Stimulated activated CD4-positive, alpha-beta T cell treated with anti-CD3 and anti-CD28 coated beads, TNF-alpha, amount 100 ng/mL, for 4 hours (primary cell): ENCODE measurements at places on chromosomes 3 and 15.
A peak's percentile ranks its signal among the peaks of the same experiment; 100 is the strongest.

GRCh38 chr3:119359476-119360326 is 65.5 kb downstream of the ARHGAP31 start:
- DNase-seq, result no peak

GRCh38 chr15:81292523-81293001 is 31.4 kb downstream of the STARD5 start:
- DNase-seq, result no peak

- DNase-seq, result no peak
These were observed 64.5 kb downstream of the KLHL25 start for GRCh38 chr15:85730001-85730820.

- DNase-seq, result no peak
These were observed 3.7 kb downstream of the PROS1 start for GRCh38 chr3:93969997-93970396.

DNA sequence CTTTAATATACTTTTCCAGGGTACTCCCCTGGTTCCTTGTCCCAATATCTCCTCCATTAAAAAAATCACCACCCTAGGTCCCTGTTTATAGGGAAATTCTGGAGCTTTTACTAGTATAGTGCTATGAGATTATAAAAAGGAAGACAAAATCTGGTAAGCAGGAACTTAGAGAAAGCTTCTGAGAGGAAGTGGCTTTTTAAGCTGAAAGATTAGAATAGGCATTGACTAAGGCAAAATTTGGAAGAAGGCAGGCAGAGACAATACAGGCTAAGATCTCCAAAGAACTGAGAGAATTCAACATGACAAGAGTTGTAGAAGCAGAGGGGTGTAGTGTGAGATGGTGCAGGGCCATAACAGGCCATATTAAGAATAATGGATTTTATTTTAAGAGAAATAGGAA is 25.8 kb downstream of the SGO1 start:
- DNase-seq, result no peak

- no peak for DNase-seq
These were observed 100.4 kb downstream of the DGKG start for GRCh38 chr3:186261638-186262037.

GRCh38 chr3:13661121-13661520 is 112.2 kb downstream of the FBLN2 start:
- no peak for DNase-seq

DNA sequence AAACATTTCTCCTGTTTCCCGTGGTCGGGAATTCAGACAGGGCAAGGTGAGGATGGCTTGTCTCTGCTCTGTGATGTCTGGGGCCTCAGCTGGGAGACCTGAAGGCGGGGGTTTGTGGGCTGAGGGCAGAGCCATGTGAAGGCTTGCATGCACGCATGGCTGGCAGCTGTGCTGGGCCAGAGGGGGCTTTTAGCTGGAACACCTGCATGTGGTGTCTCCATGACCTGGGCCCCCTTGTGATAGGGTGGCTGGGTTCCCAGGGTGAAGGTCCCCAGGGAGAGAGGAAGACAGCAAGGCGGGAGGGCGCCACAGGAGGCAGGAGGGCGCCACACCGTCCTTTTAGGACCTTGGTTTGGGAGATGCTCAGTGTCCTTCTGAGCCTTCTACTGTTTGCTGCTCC is 101.6 kb upstream of the PRR23E start:
- no peak for DNase-seq

DNA sequence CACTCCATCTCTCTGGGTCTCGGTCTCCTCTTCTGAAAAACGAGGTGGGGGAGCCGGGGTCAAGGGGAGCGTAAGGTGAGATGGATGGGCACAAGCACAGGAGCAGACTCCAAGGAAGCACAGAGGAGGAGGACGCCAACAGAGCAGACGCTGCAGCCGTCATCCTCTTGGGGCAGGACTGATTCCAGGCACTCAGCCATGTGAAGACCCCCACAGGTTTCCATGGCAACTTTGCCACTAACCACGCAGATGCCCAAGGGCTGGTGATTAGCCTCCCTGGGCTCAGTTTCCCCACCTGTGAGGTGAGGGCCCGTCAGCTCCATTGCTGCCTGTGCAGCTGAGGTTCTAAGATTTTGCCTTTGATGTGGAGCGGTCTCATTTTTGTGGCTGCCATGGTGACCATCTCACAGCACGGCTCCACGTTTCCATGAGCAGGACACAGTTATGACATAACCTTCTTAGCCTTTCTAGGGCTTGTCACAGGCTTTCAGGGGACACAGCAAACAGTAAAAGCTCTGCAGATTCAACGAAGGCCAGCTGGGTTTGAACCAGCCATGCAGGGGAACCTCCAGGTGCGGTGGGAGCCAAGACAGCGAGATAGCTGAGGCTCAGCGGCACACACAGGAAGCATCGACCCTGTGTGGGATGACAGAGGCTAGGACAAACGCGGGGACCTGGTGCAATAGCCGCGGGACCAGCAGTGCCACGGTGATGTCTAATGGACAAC is 170.3 kb downstream of the NUP210 start:
- no peak for DNase-seq

- no peak for DNase-seq
These were observed 93.8 kb downstream of the MYRIP start for GRCh38 chr3:39903253-39903652.

DNA sequence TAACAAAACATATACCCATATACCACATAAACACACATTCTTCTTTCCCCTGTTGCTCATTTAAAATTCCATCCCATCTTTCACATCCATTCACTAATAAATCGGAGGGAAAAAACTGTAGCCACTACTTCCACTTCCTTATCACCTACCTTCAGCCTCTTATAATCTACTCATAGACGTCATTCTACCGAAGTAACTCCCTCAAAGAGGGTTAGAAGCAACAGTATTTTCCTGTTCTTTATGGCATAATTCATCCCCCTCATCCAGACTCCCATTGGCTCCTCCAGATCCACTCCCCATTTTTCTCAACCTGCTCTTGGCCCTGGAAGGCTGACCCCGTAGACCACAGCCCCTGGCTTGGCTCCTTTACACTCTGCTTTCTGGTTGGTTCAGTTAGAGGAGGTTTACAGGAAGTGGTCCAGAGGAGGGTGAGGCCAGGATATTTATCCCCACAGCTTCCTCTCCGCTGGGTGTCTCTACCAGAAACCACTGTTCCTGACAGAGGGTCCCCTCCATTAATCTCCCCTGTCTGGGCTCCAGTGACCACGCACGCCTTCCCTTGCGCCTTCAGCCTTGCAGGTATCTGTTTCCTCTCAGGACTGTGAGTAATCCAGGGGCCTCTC is 46.3 kb downstream of the FMN1 start:
- no peak for DNase-seq

- DNase-seq, result no peak
These were observed 61.6 kb downstream of the RAB7A start for GRCh38 chr3:128787256-128788253.

- no peak for DNase-seq
These were observed 35.8 kb downstream of the ATP2B2 start for GRCh38 chr3:10469441-10470119.

- DNase-seq, result no peak
These were observed 377.0 kb downstream of the PLCL2 start for GRCh38 chr3:17261627-17262369.

GRCh38 chr3:138051947-138052802 is 42.2 kb downstream of the CLDN18 start:
- no peak for DNase-seq

DNA sequence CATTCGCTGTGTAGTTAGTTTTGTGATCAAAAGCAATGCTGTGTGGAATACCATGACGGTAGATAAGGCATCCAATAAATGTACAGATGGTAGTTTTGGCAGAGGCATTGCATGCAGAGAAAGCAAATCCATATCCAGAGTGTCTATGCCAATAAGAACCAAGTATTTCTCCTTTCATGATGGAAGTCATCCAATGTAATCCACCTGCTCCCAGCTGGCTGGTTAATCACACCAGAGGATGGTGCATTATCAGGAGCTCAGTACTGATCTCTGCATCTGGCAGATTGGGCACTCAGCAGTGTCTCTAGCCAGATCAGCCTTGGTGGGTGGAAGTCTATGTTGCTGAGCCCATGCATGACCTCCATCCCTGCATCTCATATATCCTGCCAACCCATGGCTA is 677.7 kb upstream of the NECTIN3 start:
- no peak for DNase-seq

- DNase-seq, result no peak
These were observed 48.5 kb downstream of the KATNBL1 start for GRCh38 chr15:34161329-34161963.

- DNase-seq, result peak; percentile 8
These were observed 28.8 kb upstream of the HDAC11 start for GRCh38 chr3:13451301-13451673.

- no peak for DNase-seq
These were observed 919.0 kb upstream of the ALCAM start for GRCh38 chr3:104447681-104448080.

DNA sequence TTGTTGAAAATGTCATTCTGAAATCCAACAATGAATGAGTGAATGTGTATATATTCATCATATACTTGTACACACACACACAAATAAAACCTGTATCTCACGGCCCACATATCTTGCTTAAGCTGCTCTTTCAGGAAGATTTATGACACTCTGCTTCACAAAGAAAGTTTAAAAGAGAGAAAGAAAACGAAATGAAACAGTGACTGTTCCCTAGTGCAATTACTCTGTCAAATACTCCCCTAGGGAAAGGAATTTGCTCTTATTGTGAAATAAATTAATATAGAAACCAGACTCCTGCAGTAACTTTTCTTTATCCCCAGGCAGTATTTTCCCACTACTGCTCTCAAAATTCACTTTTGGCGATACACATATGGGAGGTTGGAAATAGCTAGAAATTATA is 329.1 kb downstream of the VPS13C start:
- DNase-seq, result no peak

GRCh38 chr15:63040954-63041353 is 1.6 kb upstream of the TPM1 start:
- no peak for DNase-seq

DNA sequence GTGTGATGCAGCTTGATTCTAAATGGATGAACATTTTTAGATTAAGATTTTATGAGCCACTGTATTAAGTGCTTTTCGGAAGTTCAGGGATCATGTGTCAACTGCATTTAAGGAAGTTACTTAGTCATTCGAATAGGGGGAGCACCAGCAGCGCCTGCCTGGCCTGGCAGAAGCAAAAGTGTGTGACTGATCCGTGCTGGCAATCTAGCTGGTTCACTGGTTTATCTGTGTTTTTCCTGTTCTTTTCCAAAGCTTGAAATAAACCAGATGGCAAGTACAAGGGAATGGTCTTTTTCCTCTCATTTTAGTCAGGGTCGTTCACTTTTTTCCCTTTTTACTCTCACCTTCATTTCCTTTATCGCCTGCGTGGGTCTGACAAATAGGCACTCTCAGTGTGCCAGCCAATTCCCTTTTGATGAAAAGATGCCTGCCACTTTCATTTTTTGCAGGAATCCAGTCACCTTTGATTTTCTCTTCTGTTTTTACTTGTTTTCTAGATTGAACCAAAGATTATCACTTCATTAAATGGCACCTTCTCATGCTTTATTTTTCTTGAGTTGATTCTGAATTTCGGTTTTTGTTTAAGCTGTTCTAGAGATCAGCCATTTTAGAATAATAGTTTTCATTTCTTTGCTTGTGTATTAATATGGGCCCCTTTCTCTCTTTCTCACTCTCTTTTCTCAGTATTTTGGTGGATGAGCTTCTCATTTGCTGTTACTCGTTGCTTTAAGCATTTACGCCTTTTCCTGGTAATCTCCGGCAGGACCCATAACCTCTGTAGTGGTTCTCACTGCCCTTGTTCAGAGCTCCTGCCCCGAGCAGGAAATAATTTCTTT is 2.8 kb downstream of the ABHD2 start:
- no peak for DNase-seq

DNA sequence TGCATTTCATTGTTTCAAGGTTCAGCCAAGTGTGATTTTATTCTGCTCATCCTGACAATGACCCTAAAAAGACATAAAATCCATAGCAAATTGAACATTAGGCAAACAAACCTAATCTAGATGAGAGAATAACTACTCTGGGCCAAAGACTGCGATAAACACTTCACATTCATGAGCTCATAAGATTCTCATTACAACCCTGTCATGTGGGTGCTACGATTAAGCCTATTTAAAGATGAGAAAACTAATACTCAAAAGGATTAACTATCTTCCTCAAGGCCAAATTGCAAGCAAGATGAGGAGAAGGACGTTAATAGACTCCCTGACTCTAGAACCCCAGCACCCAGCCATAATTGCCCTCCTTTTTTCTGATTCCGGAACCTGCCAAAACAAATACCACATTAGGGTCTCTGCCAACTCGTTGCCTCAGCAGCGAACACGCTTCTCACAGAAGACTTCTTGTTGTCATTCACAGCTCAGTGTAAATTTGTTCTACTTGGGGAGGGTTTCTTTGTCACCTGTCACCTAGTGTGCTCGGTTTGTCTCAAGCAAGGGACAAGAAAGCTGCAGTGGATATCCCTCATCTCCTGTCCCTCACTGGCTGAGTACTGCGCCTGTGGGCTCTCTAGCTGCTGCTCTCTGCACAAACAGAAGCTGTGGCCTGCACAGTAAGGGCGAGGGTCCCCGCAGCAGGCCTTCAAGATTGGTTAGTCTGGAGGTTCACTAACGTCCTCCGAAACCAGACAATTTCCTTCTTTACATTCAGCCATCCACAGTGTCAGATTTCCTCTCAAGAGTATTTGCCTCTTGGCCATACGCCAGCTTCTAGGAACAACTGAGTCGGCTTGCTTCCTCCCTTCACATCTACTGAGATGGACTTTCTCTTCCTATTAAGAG is 200.0 kb upstream of the UBE2E2 start:
- no peak for DNase-seq

DNA sequence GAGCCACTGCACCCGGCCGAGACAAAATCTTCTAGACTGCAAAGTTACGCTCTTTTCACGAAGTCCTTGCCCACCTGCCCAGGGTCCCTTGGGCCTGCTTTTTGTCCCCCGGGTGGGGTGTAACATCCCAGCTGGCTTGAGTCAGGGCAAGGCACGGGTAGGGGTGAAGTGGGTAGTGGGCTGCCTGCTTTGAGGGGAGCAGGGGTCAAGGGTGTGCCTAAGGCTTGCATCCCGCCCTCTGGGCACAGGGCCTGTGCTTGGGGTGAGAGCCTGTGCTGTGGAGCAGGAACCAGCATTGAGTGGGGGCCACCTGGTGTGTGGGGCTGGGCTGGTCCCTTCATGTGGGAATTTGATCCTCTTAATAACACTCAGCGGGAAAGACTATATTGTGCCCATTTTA is 74.6 kb downstream of the KLF13 start:
- DNase-seq, result no peak

GRCh38 chr3:67689806-67690205 is 35.4 kb upstream of the SUCLG2 start:
- no peak for DNase-seq

DNA sequence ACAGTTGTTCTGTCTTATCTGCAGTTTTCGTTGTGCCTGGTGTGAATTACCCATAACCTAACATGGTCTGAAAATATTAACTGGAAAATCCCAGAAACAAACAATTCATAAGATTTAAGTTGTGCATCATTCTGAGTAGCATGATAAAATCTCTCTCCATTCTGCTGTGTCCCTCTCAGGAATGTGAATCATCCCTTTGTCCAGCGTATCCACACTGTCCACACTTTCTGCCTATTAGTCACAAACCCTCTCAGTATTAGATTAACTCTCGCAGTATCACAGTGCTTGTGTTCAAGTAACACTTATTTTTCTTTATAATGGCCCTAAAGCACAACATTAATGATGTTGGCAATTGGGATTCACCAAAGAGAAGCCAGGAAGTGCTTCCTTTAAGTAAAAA is 203.2 kb downstream of the CGGBP1 start:
- no peak for DNase-seq
